ENCODE measurements at places on chromosomes 2 and 18. TPM values are rescaled to one million over a fixed set of nuclear protein-coding genes. Genes with fewer than 3 reads are reported as not detected.

DNA sequence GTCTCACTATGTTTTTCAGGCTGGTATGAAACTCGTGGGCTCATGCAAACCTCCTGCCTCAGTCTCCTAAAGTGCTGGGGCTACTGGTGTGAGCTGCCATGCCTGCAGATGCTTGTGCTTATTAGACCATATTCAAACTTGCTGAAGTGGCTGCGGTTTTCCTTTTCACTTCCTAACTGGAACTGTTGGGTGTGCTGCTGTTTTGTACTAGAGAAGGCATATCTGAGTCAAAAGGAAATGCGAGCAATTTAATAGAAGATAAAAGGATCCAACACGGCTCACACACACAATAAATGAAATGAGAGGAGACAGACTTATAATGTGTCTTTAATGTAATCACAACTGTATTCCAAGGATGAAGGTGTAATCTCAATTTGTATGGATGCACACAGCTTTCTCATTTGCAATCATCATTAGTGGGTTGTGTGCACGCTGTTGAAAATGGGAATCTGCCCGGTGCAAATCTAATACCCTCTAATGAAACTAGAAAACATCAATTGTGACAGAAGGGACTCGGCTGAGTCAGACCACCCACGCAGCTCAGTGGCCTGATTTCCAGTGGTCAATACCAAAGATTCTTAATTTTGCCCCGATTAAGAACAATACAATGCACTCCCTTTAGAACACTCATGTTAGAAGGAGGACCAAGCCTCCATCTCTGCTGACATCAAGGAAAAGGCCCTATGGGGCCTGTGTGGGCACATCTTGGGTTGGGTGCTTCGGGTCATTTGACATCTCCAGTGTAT, 532.7 kb downstream of the TDRD15 start:
- DNase-seq: no peak

GRCh38 chr2:101231240-101231639, 21.4 kb upstream of the CNOT11 start:
- DNase-seq: no peak

DNA sequence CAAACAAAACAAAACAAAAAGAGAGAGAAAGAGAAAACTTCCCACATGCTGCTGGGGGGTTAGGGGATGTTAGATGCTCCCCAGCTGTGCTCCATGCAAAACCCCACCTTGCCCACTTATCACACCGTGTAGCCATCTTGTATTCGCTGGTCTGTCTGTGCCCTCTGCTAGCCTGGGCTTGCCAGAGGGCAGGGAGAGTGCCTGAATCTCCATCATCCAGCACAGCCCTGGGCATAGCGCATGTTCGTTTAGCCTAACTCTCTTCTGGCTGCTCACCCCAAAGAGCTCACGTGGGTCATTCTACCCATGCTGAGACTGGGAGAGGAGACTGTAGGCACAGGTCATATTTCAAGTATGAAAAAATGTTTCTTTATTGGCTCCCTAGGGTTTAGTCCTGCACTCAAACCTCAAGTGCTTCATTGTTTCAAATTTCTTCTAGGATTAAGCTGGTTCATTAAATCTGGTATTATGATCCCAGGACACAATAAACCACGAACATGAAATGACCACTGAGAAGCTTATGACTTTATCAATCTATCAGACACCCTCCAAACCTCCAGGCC, 100.5 kb downstream of the KCNF1 start:
- peak; percentile 56 for DNase-seq

DNA sequence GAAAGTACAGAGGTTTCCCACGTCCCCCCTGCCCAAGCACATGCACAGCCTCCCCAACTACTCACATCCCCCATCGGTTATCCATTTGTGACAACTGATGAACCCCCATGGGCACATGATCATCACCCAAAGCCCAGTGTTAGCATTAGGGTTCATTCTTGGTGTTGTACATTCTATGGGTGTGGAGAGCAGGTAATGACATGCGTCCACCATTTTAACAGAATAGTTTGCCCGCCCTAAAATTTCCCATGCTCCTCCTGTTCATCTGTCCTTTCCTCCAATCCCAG, 74.3 kb downstream of the LONRF2 start:
- DNase-seq: no peak

- no peak for DNase-seq
These were observed 87.8 kb downstream of the PDE11A start for GRCh38 chr2:177984749-177985148.

The PTH2R gene
- not detected for total RNA-seq

The PSTPIP2 gene
- 4.5 TPM for total RNA-seq

The CYTIP gene
- 0.64 TPM for total RNA-seq

GRCh38 chr18:45719106-45719505, 4.9 kb upstream of the SLC14A1 start:
- DNase-seq: no peak

GRCh38 chr2:191927319-191927867, 80.5 kb upstream of the CAVIN2 start:
- no peak for DNase-seq

- no peak for DNase-seq
These were observed 601.8 kb downstream of the TMEM182 start for GRCh38 chr2:103363639-103364038.

DNA sequence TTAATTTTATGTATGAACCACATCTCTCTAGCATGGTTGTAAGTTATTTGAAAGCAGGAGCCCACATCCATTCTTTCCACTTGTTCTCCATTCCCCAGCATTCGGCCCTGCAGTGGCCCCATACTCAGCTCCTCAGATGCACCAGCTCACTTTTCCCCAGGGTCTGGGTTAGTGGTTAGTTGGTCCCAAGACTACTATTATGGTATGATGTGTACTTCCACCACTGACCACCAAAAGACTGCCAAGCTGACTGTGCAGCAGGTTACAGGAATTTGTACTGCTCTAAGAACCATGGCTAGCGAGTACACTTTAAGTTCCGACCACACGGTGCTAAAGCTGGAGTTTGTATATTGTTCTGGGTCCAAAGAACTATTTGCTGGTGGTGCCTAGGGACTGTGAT, 413.6 kb upstream of the TCF4 start:
- no peak for DNase-seq

Data from osteocyte (in vitro differentiated cells).